ENCODE measurements at places on chromosomes 6 and 20.
A peak's percentile ranks its signal among the peaks of the same experiment; 100 is the strongest.

DNA sequence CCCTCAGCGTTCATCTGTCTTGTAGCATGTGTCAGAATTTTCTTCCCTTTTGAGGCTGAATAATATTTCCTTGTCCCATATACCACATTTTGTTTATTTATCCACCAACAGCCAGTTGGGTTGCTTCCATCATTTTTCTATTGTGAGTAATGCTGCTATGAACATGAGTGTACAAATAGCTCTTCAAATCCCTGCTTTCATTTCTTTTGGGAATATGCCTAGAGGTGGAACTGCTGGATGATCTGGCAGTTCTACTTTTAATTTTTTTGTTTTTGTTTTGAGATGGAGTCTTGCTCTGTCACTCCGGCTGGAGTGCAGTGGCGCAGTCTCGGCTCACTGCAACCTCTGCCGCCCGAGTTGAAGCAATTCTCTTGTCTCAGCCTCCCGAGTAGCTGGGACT lies 64.7 kb downstream of the SASH1 start:
- DNase-seq, result no peak

GRCh38 chr20:38805502-38805957 lies at the start of gene PPP1R16B:
Gene PPP1R16B (plus strand): TSS chr20:38805697. CDS start chr20:38835926, 30,229 bp downstream.
- DNase-seq, result peak; percentile 84

- peak; percentile 41 for DNase-seq
Measured at GRCh38 chr6:134517868-134518267, 200.0 kb upstream of the SGK1 start.

- DNase-seq, result no peak
Measured at GRCh38 chr6:166441325-166442078, 58.8 kb upstream of the MPC1 start.

DNA sequence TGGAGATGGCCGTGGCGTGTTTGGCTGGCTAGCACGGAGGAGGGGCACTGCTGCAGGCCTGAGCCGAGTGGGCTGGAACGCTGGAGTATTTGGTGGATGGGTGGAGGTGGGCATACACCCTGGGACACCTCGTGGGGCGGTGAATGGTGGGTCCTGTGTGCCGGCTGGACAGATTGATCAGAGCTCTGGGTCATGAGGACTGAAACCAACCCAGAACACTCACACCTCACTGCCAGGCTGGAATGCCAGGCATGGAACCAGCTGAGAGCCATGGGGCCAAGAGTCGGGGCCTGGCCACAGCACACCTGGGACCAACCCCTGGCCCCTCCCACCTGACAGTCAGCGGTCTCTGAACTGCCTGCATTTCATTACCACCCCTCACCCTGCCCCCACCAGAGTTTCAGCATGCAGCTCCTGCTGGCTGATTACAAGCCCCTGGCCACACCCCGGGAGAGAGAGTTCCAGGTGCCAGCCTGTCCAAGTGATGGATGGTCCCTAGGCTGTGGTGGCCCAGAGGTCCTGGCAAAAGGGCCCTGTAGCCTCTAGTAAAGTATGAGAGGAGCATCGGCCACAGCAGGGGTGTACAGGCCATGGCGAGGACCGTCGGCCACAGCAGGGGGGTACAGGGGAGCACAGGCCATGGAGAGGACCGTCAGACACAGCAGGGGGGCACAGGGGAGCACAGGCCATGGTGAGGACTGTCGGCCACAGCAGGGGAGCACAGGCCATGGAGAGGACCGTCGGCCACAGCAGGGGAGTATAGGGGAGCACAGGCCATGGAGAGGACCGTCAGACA lies 3.3 kb downstream of the NPBWR2 start:
- DNase-seq, result no peak

DNA sequence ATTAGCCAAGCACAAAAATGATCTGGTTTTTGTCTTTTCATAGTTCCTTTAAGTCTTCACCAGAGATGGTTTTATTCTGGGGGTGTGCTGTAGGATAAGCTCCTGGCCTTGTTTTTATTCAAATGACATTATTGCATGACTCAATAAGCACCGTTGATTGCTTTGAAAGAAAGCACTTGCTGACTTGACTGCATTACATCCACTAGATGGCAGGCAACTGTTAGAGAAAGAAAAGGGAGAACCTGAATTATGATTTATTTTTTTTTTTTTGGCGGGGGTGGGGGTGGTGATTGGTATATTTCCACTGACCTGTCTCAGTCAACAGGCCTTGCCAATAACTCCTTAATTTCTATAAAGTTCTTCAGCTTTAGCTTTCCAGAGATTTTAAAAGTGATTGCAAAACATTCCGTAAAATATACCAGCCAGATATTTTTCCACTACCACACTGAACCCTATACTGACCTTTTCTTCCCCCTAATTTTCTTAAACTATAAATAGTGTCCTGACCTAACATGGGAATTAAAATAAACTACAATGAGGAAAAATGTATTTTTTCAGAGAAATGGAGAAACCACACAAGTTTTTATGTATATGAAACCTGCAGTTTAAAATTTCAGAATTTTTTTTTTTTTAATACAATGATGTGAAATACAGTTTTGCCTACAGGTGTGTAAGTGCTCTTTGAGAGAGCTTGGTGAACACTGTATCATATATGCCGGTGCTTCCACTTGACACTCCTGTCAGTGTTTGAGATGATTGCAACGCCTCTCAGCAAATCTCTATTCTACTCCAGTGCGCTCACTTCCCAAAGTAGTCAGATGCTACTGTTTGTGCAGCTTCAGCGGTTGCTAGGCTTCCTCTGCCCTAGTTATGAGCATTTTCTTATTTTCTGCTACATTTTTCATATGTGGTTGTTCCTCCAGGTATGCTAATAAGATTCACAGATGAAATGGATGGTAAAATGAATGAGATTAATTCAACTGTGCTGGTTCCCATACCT lies 274.3 kb downstream of the CD109 start:
- peak; percentile 53 for DNase-seq

DNA sequence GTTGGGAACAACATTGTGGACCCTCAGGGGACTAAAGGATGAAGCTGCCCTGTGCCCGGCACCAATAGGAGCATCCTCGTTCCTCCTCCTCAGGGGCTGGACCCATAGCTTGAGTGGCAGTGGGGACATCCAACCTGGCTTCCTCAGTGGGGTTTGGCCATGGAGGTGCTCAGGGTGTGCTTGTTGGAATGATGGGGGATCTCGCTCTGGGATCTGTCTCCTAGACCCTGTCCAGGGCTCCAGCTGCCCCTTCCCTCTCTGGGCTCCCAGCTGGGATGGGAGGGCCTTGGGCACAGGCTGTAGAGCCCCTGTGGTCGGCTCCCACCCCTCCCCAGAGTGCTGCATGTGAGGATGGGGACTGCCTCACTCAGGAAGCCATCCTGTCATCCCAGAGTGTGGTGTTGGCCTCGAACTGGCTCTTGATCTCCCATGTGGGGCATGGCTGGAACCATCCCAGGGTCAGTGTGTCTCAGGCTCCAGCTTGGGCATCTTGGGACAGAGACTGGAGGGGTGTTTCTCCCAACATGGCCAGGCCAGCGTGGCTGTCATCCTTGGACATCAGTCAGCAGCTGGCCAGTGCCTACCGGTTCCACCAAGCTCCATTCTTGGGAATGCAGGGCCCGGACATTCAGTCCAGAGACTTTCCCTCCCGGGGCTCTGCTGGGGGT lies 9.5 kb upstream of the MYT1 start:
- no peak for DNase-seq

DNA sequence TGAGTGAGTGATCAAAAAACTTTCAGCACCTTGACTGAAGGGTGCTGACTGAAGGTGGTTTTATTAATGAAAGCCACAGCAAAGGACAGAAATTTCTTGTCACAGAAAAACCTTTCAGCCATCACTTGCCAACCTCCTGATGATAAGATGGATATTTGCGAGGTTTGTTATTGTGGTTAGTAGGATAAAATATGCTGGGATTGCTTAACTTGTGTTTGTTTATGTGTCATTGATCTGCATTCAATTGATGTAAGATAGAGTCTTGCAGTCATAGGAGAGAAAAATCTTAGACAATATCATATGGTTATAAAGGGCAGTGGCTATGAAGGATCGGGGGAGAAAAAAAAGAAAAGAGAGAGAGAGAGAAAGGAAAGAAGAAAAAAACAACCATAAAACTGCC lies 1.2 kb downstream of the TSBP1 start:
- DNase-seq, result no peak

GRCh38 chr6:96521644-96522464 lies at the start of gene UFL1:
Gene UFL1 (plus strand): TSS chr6:96521806. CDS start chr6:96521874, 68 bp downstream.
- peak; percentile 92 for DNase-seq

DNA sequence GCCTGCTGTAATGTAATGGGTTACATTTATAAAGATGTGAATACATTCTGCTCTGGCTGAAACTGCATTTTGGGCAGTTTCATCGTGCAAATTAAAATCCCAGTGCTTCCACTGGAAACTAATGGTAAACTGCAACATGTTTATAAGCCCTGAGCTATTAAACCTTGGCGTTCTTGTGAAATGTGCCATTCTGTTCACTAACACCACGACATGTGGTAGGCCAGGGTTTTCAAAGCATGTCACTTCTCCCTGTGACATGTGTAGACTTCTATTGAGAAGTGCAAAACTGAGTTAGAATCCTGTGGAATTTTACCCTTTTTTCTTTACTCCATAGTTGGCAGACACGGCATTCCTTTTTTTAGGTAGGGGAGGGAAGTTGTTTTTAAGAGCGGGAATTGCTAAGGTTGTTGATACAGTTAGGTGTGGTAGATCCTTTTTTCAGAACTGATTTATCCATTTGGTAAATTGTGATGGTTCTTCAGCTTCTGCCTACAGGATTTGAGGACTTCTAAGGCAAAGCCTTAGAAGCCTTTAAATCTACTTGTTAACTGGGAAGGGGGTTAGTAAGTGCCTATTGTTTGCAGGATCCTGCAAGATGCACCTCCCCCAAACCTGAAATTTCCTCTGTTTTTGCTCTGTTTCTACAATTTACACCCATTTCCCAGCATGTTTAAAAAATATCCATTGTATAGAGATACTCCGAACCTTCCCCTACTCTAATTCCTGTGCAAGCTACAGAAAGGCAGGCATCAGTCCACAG lies 4.2 kb downstream of the SASH1 start:
- DNase-seq, result no peak

DNA sequence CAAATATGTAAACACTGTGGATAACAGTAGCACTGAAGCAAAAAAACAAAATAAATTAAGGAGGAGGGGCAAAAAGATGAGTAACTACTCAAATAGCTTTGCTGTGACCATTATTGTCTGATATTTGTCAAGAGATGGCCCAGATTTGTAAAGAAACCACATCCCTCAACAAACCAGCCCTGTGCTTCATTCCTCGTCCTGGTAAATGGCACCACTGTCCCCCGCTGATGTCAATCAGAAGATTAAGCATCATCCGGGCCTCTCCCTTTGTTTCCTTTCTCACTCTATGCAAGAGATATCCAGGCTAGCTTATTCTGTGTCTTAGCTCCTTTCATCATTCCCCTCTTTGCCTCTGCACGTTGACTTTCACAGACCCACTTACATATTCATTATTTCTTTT lies 259.0 kb downstream of the SYNE1 start:
- no peak for DNase-seq

GRCh38 chr6:36131511-36132245 lies 1.4 kb downstream of the MAPK13 start:
- peak; percentile 30 for DNase-seq

DNA sequence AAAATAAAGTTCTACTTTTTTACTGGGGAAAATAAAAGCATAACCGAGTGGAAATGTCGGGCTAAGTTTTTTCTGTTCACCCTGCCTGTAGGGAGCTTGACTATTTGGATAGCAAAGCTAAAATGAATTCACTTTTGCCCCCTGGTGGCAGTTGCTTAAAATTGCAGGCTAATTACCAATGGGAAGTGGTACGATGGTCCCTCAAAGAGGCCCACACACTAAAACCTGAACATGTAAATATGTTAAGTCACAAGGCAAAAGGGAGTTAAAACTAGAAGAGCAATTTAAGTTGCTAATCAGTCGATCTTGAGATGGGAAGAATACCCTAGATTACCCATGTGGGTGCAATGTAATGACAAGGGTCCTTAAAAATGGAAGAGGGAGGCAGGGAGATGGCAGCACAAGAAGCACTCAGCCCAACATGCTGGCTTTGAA lies 916 bp upstream of the SUN5 start:
- DNase-seq, result peak; percentile 72

DNA sequence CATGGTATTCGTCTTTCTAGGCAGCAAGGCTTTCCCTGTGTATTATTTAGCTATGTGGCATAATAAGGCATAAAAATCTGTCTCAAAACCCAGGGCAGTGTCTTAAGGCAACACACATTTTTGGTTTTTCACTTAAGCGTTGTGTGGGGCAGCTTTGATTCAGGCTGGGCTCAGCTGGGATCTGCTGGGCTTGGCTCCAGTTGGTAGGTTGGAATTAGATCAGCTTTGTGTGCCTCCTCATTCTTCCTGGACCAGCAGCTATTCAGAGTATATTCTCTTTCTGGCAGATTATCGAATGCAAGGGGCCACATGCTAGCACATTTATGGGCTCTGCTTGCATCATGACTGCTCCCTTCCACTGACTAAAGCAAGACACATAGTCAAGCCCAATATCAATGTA lies 487.9 kb downstream of the RFPL4B start:
- no peak for DNase-seq

- DNase-seq, result peak; percentile 90
Measured at GRCh38 chr6:6826095-6826901, 237.8 kb downstream of the LY86 start.

GRCh38 chr20:36478137-36478905 lies 63.0 kb upstream of the MYL9 start:
- no peak for DNase-seq

- no peak for DNase-seq
Measured at GRCh38 chr20:52852714-52853113, 119.4 kb upstream of the TSHZ2 start.

DNA sequence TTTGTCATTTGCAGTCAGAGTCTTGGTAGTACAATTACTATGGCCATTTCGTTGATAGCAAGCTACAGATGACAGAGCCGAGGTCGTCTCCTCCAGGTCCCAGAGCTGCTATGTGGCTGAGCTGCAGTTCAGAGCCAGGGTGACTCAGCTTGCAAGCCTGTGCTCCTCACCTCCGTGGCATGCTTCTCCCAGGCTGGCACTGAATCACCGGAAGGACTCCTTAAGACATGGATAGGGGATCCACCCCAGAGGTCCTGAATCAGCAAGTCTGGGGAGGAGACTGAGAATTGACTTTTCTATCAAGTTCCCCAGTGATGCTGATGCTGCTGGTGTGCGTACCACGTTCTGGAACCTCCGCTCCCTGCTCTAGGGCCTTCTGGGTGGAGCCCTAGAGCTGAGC lies 291.2 kb downstream of the CDH26 start:
- no peak for DNase-seq

DNA sequence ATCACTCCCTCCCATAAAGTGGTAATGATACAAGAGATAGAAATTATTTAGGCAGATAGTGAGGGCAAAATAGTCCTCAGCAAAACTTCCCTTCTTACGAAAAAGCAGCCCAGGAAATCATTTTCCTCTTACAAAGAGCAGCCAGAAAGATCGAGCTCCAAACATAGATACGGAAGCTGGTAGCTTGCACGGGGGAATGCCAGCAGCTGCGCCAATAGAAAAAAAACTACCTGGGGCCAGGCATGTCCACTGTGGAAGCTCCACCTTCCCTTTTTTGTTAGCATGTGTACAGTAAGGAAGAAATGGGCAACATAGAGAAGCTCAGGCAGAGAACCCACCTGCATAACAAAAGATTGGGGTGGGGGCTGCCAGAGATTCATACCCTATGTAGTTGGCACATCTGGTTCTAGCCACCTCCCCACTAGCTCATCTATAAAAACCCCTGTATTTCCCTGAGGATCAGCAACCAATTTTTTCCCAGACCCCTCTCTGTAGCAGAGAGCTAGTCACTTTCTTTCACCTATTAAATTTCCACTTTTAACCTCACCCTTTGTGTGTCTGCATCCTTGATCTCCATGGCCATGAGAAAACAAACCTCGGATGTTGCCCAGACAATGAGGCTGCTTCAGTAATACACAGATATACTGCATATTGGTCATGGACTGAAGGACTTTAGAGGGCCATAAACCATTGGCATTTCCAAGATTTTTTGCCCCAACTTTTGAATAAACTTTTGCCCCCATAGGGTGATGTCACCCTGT lies 52.1 kb downstream of the SOD2 start:
- no peak for DNase-seq

Data from KBM-7 (cell line).